CD4-positive, alpha-beta T cell treated with Interleukin-17A for 1 hour (primary cell): ENCODE measurements at places on chromosomes 6 and 20.

DNA sequence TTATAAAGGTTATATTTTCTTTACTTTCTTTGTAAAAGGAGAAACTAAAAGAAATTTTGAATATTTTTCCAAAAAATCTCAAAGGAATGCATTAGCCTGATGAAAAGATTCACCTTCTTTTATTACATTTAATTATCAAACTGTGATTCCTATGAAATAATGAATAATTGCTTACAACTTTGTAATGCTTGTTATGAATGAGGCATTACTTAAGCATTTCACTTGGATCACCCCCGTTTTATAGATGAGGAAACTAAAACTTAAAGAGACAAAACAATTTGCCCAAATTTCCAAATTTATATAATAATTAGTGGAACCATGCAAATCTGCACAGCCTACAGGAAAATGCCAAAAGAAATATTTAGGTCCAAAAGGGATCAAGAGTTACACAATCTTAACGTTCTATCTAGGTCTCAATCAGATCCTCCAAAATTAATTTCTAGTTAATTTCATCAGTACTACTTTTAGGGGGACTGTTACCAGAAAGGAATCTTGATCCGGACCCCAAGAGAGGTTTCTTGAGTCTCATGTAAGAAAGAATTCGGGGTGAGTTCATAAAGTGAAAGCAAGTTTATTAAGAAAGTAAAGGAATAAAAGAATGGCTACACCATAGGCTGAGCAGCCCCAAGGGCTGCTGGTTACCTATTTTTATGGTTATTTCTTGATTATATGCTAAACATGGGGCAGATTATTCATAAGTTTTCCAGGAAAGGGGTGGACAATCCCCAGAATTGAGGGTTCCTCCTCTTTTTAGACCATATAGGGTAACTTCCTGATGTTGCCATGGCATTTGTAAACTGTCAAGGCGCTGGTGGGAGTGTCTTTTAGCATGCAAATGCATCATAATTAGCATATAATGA is 288.0 kb downstream of the ADGB start:
- no peak for DNase-seq

- no peak for DNase-seq
Observed at GRCh38 chr20:53281557-53282117, 309.5 kb downstream of the TSHZ2 start.

DNA sequence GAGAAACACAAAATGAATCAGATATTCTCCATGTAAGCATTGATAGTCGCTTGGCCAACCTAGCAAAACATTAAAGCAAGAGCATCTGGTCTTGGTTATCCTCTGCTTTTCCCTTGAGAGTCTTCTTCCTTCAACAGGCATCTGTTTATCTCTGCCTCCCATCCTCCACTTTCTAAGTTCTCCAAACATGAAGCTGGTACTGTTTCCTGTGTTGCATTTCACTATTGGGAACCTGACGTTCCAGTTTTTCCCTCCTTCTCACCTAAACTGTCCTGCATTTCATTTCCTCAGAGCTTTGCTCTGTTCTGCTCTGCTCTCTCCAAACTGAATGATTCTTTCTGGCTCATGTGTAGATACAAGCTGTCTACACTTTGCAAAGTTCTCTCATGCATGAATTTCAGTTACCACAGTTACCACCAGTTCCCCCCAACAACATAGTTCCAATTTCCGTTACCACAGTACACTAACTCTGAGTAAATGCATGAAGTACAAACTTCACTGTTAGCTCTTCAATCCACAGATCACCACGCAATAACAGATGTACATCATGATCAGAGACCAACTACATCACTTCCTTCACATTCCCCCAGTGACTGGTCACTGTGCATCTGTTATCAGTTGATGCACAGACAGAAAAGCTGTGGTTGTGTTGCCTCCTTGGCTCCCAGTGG is 86.7 kb upstream of the F13A1 start:
- no peak for DNase-seq

GRCh38 chr20:20926222-20926905 is 179.8 kb downstream of the LINC00237 start:
- no peak for DNase-seq

DNA sequence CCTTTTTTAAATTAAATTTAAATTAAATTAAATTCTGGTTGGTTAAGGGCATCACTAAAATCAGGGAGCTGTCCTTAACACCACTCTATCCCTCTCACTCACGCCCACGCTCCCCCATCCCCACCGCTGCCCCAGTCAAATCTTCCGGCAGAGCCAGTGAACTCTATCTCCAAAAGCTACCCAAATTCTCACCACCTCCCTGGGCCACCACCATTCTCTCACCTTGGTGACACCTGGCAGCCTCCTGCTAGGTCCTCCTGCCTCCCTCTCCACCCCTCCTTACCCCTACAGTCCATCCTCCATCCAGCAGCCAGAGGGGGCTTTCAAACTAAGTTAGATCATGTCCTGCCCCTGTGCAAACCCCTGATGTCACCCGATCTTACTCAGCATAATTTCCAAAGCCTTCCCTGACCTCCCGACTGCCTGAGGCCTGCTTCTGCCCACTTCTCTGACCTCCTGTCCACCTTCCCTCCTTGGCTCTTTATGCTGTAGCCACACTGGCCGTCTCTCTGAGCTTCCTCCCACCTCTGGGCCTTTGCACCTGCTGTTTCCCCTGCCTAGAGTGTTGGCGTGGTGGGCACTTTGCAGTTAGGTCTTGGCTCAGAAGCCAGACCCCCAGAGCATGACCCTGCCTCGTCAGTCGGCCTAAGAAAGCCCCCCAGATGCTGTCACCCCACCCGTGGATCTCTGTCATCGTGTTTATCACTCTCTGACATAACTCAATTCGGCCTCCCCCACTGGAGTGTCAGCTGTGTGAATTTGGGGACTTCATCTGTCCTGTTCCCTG is 24.7 kb downstream of the PTGIS start:
- DNase-seq: no peak

DNA sequence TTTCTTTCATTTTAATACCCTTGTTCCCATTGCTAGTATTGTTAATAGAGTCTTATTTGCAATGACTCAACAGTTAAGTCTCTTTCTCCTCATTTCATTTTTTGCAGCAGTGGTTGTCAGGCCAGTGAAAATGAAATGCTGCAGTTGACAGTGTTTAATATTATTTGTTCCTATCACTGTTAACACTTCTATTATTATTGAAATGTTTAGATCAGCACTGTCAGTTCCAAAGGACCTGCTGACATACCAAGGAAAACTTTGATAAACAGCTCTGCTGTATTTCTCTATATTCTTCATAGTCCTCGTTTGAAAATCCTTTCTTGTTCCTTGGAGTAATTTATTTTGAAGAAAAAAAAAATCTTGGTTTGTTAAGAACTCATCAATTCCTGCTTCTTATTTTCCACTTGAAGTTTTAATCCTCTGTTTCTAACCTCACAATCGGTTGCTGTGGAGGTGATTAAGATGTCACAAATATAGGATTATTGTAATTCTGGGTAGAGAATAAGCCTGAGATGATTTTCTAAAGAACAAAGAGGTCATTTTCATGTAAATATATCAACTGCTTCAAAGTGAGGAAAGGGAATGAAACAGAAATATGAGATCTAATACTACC is 1065.9 kb upstream of the CITED2 start:
- DNase-seq: no peak

DNA sequence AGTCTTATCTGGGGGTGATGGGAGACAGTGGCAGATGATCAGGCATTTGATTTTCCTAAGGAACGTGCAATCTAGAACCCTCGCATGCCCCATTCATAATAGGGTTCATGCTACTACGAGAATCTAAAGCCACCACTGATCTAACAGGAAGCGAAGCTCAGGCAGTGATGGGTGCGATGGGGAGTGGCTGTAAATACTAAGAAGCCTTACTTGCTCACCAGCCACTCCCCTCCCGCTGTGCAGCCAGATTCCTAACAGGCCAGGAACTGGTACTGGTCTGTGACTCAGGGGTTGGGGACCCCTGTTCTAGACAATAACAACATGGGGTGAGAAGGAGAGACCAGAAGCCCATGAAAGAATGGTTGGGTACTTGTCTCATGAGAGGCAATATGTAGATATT is 4.5 kb downstream of the TREML4 start:
- no peak for DNase-seq

GRCh38 chr6:105401247-105402089 is 1.4 kb downstream of the PREP start:
- DNase-seq: no peak

DNA sequence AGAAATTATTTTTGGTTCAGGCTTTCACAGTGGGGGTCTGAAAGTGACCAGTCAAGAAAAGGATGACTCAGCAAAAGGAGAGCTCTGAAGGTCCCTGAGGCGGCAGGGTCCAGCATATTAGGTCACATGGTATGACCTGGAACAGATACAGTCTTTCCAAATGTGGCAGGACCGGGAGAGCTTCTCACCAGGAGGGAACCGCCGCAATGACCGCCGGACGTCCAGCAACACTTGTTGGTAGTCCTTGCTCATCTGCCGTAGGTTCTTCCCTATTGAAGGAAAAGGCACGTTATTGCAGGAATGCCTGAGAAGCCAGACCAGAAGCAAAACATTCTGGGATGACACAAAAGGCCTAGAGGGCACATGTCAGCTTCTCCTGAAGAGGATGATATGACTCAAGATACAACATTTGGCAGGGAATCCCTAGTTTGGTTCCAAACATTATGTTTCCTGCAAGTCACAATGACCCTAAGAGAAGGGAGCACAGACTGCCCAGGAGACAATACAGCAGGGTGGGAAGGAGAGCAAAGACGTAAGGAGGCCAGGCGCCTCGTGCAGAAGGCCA is 17.4 kb downstream of the TBC1D20 start:
- DNase-seq: no peak

- DNase-seq: no peak
Observed at GRCh38 chr6:165321555-165322145, 12.2 kb upstream of the C6orf118 start.

DNA sequence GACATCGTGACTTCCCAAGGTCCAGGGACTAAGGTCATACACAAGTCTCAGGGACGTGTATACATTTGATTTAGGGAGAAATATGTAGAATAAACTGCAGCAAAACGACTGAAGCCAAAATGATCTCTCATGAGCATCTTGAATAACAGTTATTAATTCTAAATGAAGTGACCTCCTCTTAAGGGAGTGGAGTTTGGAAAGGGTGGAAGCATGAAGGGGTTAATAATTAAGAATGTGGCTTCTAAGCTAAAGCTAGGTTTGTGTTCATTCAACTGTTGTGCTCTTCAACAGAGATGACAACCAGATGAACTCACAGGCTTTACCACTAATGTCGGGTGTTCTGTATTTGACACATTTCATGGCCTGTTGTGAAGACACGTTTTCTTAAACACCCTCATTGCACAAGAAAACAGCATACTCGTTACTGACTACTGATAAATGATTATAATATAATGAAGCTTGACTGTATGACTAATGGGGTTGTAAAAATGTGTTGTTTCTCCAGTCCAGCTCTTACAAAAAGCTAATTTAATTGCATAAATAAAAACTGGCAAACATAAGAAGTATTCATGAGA is 1.5 kb downstream of the PPP1R14C start:
- no peak for DNase-seq

GRCh38 chr6:163872335-163872734 is 457.8 kb downstream of the QKI start:
- no peak for DNase-seq

GRCh38 chr6:98325366-98325765 is 509.0 kb upstream of the POU3F2 start:
- DNase-seq: no peak

DNA sequence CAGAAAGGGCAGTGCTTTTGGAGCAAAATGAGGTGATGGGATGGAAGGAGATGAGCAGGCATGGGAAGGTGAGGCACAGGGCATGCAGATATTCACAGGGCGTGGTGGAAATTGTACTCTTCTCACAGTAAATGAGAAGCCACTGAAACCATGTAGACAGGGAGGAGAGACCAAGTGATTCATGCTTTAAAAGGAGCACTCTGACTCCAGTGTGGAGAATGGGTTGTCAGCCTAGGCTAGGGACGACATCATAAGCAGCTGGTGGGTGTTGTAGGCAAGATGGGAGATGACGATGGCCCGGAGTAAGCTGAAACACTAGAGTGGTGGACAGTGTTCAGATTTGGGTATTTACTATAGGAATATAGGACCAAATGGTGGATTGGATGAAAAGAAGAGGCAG is 18.4 kb downstream of the PDE7B start:
- no peak for DNase-seq

DNA sequence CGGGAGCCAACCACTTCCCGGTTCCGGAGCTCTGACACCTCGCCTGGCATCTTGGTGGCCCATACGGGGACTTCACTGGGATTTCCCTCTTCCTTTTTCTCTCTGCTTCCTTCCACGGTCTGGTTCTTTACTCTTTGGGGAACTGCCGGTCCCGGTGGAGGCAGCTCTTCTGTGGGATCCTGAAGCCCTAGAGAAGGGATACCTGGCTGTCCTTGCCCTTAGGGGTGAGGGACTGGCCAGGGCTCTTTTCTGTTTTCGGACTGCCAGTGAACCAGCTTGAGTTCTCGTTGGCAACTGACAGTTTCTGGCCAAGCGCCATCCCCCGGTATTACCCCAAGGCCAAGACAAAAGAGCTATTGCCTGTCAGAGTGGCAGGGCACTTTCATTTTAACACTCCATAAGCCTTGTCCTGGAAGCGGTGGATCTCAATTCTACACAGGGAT is 880 bp upstream of the CPXM1 start:
- no peak for DNase-seq

DNA sequence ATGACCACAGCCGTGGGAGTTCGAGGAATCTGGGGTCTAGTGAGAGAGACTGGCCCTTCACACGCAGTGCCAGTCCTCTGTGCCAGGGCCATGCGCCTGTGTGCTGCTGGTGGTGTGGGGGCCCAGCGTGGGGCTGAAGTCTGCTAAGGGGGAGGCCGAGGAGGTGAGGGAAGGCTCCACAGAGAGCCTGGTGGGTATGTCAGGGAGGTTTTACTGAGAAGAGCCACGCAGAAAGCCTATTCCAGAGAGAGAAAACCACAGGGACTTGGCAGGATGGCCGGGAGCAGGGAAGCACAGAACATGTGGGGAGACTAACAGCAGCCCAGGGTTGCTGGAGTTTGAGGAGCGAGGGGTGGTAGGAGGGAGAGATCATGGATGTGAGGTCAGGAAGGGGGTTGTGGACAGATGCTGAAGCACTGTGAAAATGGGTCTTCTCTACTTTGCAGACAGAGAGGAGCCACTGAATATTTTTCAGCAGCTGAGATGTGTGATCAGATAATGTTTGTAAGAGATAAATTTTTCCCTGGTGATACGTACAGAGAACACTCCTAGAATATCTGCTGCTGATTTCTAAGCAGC is 35.3 kb downstream of the DUSP22 start:
- DNase-seq: no peak

GRCh38 chr6:25094726-25095125 is 159.0 kb upstream of the RIPOR2 start:
- DNase-seq: no peak

DNA sequence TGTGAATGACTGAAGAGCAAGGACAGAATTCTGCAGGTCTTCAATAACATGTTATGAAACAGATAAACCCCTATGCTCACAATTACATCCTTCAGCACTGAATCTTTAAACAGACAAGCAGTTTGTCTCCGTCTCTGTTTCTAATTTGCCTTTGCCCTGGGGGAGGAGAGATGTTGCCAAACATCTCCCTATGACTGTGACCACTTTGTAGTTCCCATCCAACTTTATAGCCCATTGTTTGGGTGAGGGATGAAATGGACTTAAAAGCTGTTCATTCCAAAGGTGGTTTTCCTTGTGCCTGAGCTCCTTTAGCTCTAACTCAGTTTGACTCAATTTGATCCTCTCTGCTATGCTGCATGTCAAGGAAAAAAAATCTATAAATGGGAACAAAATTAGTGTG is 19.5 kb upstream of the ADTRP start:
- no peak for DNase-seq
